GM03348 (cell line): ENCODE measurements at places on chromosomes 11 and 22.

- no peak for DNase-seq
Measured at GRCh38 chr11:102411142-102411541, 41.4 kb downstream of the TMEM123 start.

DNA sequence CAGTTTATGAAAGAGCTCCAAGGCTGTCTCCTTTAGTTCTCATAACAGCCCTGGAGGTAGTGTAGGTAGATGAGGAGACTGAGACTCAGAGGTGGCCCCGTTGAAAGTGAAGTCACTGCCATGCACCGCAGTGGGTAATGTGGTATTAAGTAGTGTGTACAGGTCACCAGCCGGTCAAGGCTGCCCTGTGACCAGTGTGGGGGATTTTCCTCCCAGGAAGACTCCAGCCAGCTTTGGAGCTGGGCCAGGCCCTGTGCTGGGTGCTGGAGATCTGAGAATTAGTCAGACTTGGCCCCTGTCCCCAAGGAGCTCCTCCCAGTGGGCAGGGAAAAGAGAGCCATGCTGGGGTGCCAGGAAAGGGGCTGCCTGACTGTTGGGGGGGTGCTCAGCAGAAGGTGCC lies 5.3 kb downstream of the OMP start:
- peak; percentile 88 for DNase-seq

- DNase-seq: no peak
Measured at GRCh38 chr11:132587716-132588115, 944.6 kb downstream of the OPCML start.

DNA sequence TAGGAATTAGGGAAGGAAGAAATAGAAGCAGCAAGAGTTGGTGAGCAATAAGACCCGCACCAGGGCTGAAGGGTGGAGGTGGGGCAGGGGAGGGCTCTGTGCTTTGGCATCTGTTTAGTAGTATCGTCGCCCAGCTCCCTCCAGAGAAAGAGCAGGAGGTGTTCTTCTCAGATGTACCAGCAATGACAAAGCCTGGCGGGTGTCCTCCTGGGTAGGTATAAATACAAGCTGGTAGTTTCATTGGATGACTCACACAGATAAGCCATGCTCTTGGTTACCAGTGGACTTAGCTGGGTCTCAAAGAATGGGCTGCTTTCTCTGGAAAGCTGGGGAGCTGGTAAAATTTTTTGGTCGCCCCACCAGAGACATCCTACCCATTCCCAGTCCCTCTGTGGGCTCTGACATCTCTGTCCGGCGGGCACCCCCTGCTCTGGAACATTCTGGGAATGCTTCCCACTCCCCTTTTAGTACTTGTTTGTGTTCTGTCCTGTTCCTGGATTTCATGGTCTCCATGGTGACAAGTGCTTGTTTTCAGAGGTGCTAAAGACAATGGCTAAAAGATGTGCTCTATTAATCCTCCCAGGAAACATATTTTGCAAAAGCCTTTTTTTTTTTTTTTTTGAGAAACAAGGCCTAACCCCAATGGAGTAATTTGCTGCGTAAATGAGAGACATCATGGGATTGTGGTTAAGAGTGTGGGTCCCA lies 15.4 kb upstream of the TUBA8 start:
- no peak for DNase-seq

- DNase-seq: peak; percentile 50
Measured at GRCh38 chr22:36220451-36220921, 18.8 kb downstream of the APOL2 start.

- DNase-seq: peak; percentile 60
Measured at GRCh38 chr11:64767344-64768299, 7.8 kb upstream of the PYGM start.
